ENCODE measurements at places on chromosomes 6 and 20.
A peak's percentile ranks its signal among the peaks of the same experiment; 100 is the strongest.

- peak; percentile 39 for DNase-seq
Observed at GRCh38 chr6:143180826-143181225, 120.1 kb downstream of the AIG1 start.

DNA sequence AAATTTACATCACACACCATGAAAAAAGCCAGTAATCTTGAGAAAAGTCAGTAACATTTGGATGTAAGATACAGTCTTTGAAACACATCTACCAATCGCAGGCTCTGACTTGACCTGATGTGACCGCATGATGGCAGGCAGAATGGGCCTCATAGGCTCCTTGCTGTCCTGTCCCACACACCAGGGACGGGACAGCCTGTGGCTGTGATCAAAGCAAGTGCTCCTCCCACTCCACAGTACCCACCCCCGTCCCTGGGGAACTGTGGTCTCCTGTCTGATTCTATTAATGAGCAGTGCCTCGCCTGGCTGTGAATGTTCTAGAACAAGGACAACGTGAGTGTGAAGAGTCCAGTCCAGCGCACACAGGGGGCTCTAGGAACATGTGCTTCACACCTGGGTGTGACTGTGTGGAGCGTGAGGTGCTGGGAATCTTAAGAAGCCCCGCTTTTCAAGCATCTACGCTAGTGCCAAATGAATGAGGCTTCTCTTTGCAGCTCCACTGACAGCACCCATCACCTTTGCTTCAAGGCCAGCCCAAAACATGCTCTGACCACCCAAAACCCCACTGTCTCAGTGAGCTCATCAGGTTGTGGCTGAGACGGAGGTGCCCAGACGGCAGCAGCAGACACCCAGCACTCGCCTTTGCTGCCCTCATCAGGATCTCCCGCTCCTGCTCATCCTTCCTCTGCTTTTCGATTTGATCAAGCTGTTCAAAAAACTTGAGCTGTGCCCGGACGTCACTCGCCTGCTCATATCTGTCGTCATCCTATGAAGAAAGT is 67.1 kb downstream of the TAF4 start:
- DNase-seq: no peak

DNA sequence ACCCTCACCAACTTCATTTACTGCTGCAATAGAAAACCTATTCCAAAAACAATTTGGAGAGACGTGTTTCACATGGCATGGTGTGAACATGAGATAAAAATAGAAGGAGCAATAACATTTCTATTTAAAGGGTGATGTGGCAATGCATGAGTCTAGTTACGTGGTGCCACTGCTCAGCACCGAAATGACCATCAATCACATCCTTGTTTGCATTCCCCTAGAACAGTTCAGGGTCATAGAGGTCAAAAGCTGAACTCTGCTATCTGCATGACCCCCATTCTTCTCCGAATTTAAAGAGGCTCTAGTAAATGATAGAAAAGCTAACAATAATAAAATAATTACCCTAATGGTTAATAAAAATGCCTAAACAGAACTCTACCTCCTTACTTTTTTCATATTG is 29.5 kb downstream of the ROS1 start:
- no peak for DNase-seq

DNA sequence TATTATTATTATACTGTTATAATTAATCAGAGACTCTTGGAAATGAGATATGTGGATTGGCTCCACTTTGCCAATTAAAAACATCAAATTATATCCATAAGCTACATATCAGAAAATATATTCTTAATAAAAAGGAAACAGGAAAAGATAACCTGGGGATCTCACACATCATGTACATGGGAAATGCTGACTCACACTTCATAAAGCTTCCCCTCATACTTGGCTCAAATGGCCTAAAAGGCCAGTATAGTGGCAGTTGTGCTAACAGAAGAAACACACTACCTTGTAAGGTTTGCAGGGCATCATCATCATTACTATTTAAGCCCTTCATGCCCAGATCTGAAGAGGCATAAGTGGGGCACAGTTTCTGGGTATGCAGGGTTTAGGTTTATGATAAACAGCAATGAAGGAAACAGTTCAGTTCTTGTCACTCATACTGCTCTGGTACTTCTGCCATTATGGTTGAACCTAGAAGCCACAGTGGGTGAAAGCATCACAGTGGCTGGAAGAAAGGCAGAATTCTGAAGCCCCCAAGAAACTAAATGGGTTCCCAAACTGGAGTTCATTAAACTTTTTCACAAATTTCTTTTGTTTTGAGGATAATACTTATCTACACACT is 60.6 kb downstream of the BTBD9 start:
- DNase-seq: peak; percentile 58

- no peak for DNase-seq
Observed at GRCh38 chr6:127967708-127968107, 66.8 kb upstream of the THEMIS start.

GRCh38 chr6:20708367-20709124 is 174.3 kb downstream of the CDKAL1 start:
- peak; percentile 57 for DNase-seq

- peak; percentile 56 for DNase-seq
Observed at GRCh38 chr6:26126394-26127235, 39.4 kb downstream of the HFE start.

GRCh38 chr20:20411836-20412235 is 43.9 kb downstream of the INSM1 start:
- DNase-seq: no peak

- DNase-seq: no peak
Observed at GRCh38 chr6:122612838-122613237, 2.6 kb downstream of the PKIB start.
